Stimulated activated CD8-positive, alpha-beta memory T cell treated with anti-CD3 and anti-CD28 coated beads, Interleukin-7, amount 100 ng/mL, for 4 hours (primary cell): ENCODE measurements at places on chromosomes 1 and 21.

DNA sequence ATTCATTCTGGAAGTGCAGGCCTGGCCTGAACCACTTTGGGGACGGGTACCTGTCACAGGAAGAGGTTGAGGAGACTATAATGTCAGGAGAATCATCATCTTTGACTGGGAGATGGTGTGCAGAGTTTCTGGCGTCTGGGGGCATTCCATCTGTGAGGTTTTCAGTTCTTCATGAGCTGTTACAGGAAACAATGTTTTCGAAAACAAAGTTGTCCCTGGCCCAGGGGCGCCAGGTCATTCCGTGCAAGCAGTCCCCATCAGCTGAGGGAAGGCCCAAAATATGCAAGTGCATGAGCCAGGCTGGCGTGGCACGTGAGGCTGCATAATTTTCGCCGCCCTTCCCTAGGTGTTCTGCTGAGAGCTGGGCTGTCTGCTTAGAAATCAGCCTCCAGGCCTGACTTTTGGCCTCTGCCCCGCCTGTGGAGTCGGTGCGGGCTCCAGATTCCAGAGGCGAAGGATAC lies 68.4 kb upstream of the ATP5PO start:
- no peak for DNase-seq

DNA sequence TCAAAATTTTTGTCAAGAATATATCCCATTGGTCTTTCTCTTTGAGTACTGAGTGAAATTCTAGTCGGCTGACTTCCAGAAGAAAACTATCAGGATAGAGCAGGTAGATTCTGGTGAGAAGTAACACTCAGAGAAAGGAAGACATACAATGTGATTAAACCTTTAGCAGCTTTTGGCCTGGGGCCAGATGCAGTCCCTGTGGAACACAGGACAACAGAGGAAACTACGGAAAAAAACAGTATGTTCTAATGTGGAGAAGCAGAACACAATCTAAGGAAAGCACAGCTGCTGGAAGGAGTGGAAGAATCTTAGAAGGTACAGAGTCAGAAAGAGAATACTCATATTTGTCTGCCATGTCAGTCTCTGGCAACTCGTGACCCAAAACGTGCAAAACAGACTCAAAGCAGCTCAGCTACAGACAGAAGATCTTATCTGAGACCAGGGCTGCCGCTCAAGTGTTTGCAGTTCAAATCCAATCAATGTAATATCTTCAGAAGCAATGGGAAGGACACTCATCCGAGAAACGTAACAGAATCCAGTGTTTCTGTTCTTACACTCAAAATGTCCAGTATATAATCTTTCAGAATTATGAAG lies 283.8 kb downstream of the MRPL39 start:
- no peak for DNase-seq

- no peak for DNase-seq
These were observed 111.5 kb upstream of the USP24 start for GRCh38 chr1:55326496-55327243.

GRCh38 chr1:238558156-238558555 lies 667.4 kb upstream of the ZP4 start:
- DNase-seq: no peak

GRCh38 chr1:150165622-150166612 lies 16.2 kb downstream of the PLEKHO1 start:
- no peak for DNase-seq

DNA sequence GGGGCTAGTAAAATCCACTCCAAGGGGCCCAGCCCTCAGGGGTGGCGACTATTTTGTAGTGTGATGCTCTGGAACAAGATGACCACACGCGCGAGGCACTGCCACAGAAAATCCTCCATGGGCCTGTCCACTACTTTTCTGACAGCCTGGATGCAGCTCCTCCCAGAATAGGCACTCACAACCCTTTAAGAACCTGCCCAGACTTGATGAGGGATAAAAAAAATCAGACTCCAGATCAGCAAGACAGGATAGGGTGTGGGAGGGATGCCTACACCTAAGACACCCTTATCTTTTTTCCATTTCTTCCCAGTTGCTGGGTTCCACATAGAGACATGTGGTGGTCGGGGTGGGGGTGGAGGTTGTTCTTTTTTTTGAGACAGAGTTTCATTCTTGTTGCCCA lies 33.5 kb downstream of the PCAT6 start:
- DNase-seq: no peak

- DNase-seq: no peak
These were observed 5.2 kb upstream of the GIPC2 start for GRCh38 chr1:78040484-78041089.

DNA sequence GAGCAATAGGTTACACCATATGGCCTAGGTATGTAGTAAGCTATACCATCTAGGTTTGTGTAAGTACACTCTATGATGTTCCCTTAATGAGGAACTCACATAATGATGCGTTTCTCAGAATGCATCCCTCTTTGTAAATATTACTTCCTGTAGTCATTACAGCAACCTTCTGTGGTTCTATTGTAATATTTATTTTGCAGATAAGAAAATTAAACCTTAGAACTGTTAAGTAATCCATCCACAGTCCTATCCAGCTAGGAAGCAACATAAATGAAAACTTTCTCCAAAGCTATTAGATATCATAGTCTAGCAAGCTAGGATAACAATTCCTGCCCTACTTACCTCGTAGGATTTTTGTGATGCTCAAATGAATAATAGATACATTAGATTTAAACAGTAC lies 88.7 kb downstream of the WLS start:
- no peak for DNase-seq

GRCh38 chr1:9687120-9687873 lies 35.8 kb downstream of the PIK3CD start:
- DNase-seq: peak; percentile 84

DNA sequence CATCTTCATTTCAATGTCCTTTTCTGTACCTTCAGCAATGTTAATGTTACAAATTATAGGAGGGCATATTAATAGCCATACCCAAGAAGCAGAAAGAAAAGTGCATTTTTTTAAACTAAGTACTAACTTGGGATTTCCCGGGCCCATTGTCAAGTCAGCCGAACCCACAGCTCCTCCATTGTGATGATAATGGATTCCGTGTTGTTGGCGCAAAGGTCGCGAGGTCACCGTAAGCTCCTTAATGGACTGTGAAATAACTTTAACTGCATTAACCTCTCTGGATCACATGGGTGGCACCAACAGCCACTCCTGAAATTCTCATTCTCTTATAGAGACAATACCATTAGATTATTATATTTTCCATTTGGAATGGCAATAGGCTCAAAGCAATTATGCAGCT lies 250.6 kb upstream of the RRP15 start:
- no peak for DNase-seq

- no peak for DNase-seq
These were observed 26.4 kb downstream of the OPTC start for GRCh38 chr1:203520315-203520714.

DNA sequence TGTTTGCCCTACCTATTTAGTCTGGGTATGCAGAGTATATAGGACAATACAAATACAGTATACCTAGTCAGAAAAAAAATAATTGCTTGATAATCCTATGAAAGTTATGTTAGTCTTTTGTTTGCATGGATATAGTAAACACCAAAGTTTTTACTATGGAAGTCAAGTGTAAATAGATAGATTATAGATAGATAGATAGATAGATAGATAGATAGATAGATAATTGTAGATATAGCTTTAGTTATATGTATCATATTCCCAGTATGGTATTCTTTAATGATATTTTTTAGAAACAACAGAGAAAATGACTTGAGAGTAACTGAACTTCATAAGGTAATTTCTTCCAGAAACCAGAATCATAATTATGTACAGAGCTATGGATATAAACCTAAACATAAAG lies 158.2 kb downstream of the NCAM2 start:
- no peak for DNase-seq

DNA sequence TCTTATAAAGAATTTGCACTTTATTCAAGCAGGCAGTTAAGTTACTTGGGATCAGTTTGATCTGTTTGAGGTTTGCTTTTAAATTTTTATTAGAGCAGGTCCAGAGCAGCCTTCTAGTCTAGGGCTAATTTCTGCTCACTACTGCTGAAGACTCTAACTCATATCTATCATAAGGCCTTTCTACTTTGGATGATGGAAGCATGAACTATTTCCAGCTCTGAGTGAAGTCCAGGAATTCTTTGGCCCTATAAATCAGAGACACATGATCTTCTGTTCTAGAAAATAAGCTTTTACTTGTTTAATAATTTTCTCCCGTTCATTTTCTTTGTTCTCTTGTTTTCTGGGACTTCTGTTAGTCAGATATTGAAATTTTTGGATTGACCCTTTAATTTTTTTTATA lies 14.7 kb downstream of the NIBAN1 start:
- DNase-seq: no peak

- DNase-seq: no peak
These were observed 95.0 kb downstream of the GDAP2 start for GRCh38 chr1:117834416-117834815.

GRCh38 chr1:216884614-216885229 lies 161.5 kb upstream of the ESRRG start:
- no peak for DNase-seq

- no peak for DNase-seq
These were observed 16.2 kb upstream of the GPR157 start for GRCh38 chr1:9145021-9145668.

GRCh38 chr21:31078796-31079195 lies 40.5 kb upstream of the KRTAP19-8 start:
- DNase-seq: no peak

GRCh38 chr1:110144366-110144765 lies 5.9 kb upstream of the SLC6A17 start:
- DNase-seq: no peak

- no peak for DNase-seq
These were observed 174.7 kb upstream of the C1orf105 start for GRCh38 chr1:172245788-172246187.

DNA sequence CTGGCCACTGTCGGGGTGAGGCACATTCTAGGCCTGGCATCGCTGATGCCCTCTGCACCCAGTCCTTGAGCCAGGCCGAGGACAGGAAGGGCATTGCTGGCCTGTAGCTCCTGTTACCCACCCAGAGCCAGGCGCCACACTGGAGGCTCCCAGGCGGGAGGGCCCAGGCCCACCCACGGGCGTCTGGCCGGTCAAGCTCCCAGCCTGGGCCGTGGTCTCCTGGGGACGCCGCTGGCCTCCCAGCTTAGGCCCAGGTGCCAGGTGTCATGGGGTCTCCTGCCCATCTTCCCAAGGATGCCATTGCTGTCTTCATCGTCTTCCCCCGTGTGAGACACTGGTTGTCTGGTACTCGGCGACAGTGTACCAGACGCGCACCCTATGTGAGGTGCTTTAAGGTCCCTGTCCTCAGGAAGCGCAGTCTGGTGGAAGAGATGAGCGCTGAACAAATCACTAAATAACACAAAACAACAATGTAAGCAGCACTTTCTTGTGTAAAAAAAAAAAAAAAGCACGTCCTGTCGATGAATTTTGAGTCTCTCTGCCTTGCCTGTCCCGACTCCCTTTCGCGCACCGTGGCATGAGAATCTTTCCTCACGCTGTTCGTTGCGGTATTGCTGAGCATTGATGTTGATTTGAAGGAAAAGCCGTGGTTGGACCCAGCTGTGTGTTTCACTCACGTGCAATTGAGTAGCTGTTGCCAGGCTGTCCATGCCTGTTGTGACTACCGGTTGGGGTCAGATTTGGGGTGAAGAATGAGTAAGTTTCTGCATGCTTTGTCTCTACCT lies 27.0 kb upstream of the TRAPPC10 start:
- DNase-seq: no peak

DNA sequence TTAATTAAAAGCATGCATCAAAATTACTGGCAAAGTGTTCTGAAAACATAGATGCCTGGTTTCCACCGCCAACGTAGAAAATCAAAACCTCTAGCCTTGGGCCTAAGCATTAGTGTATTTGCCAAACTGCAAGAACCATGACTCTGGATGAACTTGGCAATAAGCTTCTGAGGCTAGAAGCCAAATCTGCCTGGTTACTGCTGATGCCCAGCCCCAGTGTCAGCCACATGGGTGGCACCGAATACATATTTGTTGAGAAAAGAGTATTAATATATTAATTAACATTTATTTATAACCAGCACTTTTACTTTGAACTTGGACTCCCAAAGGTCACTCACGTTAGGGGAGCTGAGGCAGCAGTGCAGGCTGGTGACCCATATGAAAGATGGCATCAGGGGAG lies 140.6 kb upstream of the HMGB4 start:
- DNase-seq: no peak

- DNase-seq: no peak
These were observed 1.6 kb downstream of the COL11A1 start for GRCh38 chr1:103106426-103107341.

- DNase-seq: no peak
These were observed at the start of gene S100A3 for GRCh38 chr1:153548722-153549688. Gene S100A3 (minus strand): TSS chr1:153549258. CDS start chr1:153548485, 773 bp downstream.

DNA sequence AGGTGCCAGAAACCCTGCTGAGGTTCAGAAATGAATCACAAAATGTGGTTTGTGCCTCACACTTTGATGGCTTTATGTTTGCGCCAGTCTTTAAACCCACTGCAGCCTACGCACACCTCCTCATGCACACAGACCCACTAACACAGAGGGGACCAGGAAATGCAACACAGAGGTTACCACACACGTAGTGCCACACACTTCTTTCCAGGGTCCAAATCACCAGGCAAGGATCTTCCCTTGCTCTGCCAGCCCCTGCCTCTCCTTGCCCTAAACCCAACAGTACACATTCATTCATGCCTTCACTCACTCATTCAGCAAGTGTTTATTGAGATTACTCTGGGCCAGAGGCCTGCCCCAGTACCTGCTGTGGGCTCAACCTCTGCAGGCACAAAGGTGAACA lies 17.5 kb downstream of the MAB21L3 start:
- DNase-seq: peak; percentile 62

- no peak for DNase-seq
These were observed 124.9 kb upstream of the TMEM51 start for GRCh38 chr1:15028616-15029015.

DNA sequence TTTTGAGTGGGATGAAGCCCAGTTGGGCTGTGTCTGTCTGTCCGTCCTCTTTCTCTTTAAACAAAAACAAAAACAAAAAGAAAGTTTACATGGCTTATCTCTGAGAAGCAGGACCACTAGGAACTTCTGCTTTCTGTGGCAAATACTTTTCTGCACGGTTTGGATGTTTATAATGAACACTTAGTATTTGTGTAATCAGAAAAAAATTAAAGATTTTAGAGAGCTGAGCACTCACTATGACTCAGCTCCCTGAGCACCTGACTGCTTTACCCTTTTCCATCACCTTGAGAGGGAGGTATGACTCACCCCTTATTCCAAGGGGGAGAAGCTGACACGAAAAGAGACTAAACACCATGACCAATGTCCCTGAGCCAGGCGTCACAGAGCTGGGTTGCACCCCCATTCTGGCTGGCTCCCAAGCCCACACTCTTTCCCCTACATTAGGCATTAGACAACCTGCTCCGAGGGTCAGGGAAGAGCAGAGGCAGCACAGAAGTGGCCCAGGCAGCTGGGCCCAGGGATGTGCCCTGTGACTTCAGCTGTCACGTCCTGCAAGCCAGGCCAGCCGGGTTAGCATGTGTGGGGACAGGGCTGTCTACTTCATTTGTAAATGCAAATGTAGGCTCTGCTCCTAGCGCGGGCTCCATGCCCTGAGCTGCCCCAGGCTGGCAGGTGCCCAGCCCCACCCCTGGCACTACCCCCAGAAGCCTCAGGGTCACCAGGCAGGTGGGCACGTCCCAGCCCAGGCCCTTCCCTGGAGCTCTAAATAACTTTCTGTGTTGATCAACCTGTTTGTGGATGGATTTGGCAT lies 30.4 kb downstream of the RAP1GAP start:
- DNase-seq: no peak
